ENCODE measurements at places on chromosomes 11 and 22. TPM values are rescaled to one million over a fixed set of nuclear protein-coding genes. Genes with fewer than 3 reads are reported as not detected.

DNA sequence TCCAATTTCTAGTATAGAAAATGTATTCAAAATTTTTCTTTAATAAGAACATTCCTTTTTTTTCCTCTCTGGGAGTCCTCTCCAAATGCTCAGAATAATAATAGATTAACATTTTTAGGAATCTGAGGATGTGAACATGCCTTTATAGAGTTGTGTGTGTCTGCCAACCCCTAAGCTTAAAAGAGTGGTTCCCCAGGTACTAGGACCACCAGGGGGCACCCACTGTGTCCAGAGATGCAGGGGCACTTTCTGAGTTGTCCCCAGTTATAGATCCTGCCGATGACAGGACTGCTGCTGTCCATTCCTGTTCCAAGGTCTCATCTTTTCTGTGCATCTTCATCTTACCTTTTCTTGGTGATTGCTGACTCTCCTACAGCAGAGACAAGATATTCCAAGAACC lies 27.0 kb upstream of the MICAL2 start:
- DNase-seq: no peak

OR10A2 gene
- polyA plus RNA-seq: 0.09 TPM

DNA sequence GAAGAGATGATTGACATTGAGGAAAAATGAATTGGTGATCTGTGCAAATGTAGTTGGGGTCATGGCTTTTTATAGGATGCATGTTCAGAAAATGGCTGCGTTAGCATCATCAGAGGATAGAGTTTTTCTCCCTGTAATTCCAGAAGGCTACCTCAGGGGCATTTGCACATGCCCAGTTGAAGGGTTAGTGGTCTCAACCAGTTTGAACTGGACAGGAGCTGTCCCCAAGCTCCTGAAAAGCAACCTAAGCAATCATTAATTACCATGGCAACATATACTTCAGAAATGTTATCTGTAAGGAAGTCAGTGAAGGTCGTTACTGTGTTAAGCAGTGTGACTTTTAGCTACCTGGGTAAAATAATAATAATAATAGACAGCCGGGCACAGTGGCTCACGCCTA lies 29.3 kb downstream of the TUG1 start:
- no peak for DNase-seq

DNA sequence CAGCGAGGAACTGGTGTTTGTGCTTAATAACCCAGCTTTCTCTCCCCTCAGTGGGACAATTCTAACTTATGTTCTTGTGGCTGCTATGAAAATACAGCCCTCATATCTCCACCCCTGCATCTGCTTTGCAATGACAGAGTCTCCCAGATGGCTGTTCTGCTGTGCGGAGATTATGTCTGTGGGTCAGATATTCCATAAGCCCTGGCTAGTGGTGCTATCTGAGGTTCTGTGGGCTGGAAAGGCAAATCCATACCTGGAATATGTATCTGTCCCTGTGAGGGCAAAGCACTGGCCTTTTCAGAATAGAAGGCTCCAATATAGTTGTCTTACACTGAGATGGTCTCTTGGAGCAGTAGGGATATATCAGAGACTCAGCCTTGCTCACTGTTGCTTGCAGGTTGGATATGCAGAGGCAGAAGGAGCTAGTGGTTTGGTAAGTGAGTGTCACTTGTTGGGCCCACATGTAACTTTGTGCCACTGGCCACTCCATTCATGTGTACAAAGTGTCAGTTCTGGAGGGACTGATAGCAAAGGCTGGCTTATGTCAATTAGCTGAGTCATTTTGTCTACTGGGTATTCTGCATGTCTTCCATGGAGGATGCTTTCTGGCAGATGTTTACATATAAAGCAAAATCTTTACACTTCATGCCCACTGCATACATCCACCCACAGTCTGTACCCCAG lies 246.6 kb downstream of the FAM76B start:
- DNase-seq: no peak

- DNase-seq: no peak
Measured at GRCh38 chr11:65814131-65814985, 19.4 kb upstream of the SNX32 start.

XKR3 gene
- polyA plus RNA-seq: not detected

GPHA2 gene
- 3.1 TPM for polyA plus RNA-seq

SLC22A8 gene
- 41.0 TPM for polyA plus RNA-seq

GRCh38 chr11:62340269-62340901 lies 3.1 kb downstream of the ASRGL1 start:
- DNase-seq: no peak

CCDC116 gene
- 1.2 TPM for polyA plus RNA-seq

- DNase-seq: no peak
Measured at GRCh38 chr11:113577356-113578032, 102.3 kb upstream of the DRD2 start.

DNA sequence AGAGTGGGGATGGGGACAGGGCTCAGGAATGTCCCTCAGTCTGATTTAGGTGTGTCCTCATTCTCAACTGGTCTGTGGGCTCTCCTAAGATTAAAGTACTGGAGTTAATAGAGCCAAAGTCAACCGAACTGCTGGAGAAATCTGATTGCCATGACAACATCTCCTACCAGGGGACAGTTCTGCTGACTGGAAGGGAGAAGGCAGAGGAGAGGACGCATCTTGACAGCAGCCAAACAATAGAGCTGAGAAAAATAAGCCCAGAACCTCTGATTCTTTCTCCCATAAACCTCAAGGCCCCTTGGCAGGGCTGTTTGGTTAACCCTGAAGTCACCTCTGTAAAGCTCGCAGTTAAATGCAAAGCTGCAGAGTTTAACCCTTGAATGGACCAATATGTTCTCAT lies 2.8 kb downstream of the KCTD14 start:
- DNase-seq: no peak

DNA sequence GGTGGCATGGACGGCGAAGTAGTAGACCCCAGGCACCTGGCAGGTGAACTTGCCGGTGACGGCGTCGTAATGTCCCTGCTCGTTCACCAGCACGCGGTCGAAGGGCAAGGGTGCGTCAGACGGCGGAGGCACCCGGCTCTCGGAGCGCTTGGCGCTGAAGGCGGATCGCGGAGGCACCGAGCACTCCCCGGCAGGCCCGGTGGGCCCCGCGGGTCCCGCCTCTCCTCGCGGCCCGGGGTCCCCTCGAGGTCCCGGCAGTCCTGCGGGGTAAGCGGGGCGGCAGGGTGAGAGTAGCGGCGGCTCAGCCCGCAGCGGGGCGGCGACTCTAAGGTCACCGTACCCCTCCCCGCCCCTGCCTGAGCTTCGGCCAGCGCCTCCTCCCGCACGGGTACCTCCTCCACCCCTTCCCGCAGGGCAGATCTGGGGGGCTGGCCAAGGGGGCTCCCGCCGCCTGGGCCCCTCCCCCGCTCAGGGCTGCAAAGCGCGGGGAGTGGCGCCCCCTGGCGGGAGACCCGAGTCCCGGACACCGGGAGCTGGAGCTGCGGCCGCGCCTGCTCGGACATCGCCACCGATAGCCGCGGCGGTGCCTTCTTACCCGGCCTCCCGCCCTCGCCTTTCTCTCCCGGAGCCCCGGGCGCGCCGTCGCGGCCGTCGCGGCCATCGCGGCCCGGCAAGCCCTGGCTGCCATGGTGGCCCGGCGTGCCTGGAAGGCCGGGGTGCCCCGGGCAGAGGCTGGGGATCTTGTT lies 921 bp downstream of the C1QTNF5 start:
- no peak for DNase-seq

GRCh38 chr22:46829117-46829891 lies 66.9 kb downstream of the TBC1D22A start:
- DNase-seq: no peak

EIF1AD gene
- polyA plus RNA-seq: 30.5 TPM

DNA sequence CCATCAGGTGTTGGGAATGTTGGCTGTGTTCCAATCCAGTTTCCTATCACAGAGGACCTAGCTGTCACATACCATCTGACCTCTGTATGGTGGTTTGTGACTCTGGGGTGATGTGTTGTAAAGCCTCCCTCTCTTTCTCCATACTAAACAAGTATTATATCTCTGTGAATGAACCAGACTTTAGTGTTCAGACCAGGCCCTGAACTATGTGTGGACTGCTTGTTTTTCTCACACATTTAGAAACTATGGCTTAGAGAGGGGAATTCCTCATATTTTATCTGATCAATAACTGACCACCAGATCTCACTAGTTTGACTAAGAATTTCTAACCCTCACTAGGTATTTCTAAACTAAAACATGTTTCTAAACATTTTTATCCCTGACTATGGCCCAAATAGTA lies 17.5 kb downstream of the NCR3LG1 start:
- DNase-seq: no peak

- peak; percentile 77 for DNase-seq
Measured at GRCh38 chr22:25110846-25111578, 88.6 kb upstream of the CRYBB3 start.

MS4A4A gene
- polyA plus RNA-seq: 6.8 TPM

- no peak for DNase-seq
Measured at GRCh38 chr11:122979103-122979814, 2.4 kb downstream of the BSX start.

- no peak for DNase-seq
Measured at GRCh38 chr22:27867085-27867952, 51.7 kb downstream of the PITPNB start.

DNA sequence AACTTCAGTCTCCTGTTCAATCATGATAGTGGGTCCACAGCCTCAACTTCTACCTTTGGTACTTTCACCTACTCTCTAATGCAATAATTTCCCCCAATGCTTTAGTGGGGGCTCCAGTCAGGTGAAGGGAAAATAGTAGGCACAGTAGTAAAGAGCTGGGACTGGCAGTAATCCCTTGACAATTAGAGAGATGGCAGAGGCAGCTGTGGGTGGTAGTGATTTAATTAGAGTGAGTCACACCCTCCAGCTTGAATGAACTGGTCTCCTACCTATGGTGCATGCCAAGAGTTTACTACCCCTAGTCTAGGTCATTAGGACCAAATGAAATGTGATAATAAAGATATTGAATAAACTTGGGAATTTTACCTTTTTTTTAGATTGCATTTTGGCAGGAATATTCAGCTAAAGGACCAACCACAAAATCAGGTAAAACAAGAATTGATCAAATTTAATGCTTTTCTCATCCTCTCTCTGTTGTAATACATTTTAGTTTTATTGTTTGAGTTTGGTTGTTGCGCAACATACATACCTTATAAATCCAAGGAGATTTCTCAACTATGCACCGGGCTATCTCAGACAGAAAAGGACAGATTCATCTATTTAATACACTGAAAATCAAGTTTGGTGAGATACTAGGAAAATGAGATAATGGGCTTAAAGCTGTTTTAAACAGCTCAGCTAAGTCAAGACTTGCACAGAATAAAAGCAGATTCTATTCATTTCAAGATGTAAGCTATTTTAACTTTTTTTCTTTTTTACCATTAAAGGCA lies 9.0 kb downstream of the PRRG4 start:
- no peak for DNase-seq

DNA sequence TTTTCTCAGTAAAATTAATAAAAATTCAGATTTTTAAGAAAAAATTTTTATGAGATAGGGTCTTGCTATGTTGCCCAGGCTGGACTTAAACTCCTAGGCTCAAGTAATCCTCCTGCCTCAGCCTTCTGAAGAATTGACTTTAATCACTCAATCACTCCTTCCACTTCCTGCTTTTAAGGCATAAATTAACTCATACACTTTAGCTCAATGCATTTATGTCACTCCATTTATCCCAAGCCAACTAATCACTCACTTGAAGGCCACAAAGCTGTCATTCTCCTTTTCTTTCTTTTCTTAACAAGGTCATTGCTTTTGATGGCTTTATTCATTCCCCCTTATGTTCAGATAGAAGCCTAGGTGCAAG lies 877 bp downstream of the ALG9 start:
- peak; percentile 0 for DNase-seq

GRCh38 chr11:3021125-3021524 lies 29.0 kb upstream of the NAP1L4 start:
- no peak for DNase-seq

GRCh38 chr22:27022274-27022895 lies 365.0 kb downstream of the MIAT start:
- DNase-seq: no peak

DNA sequence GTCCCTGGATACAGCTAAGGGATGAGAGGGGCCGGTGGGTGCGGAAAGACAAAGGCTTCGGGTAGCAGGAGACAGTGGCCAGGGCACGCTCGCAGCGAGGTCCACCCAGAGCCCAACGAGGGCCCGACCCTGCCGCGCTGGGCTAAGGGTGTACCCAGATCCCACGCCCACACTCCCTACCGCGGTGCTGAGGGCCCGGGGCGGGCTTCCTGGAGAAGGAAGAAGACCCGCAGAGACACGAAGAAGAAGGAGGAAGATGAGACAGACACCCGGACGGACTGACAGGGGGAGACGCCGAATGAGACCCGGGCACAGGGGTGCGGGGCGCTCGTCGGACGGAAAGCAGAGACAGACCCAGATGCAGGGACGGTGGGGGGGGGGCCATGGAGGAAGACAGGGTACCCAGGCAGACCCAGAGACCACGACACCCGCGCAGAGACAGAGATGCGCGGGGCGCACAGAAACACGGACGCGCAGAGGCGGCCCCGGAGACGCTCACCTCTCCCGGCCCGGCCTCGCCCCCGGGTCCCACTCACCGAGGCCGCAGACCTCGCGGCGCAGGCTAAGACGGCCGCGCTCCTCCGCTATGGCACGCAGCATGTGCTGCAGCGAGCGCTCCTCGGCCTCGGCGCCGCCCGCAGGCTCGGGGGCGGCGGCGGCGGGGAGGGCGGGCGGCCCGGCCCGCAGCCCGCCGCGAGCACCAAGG lies 437 bp downstream of the KIAA0930 start:
- DNase-seq: no peak

DNA sequence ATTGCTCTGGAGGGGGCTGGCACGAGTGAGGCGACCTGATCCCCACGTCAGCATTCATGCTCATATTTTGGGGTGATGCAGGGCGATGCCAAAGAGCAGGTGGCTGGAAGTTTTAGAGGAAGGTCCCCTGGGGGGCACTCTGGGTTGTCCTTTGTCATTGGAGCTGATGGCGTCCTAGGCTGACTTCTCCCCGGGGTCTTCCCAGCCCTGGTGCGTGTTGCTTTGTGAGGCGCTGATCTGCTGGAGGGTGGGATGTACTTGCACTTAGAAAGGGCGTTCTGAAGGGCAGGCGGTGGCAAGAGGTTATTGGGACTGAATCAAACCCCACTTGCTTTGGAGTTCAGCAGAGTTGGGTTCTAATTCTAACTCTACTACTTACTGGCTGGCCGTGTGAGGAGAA lies 313.3 kb downstream of the NTM start:
- no peak for DNase-seq

PANX2 gene
- 1.2 TPM for polyA plus RNA-seq

GRCh38 chr22:46628756-46629155 lies 8.6 kb downstream of the GRAMD4 start:
- no peak for DNase-seq

OR2AG1 gene
- 0.04 TPM for polyA plus RNA-seq

GRCh38 chr22:23264610-23265367 lies 84.5 kb downstream of the BCR start:
- no peak for DNase-seq

- no peak for DNase-seq
Measured at GRCh38 chr11:73510877-73511276, 87.0 kb downstream of the FAM168A start.

MUC2 gene
- 0.14 TPM for polyA plus RNA-seq

GRCh38 chr11:27451244-27451965 lies 21.2 kb downstream of the LGR4 start:
- DNase-seq: no peak

TRPM5 gene
- polyA plus RNA-seq: 1.7 TPM

- no peak for DNase-seq
Measured at GRCh38 chr11:134150195-134150903, 73.4 kb downstream of the NCAPD3 start.

CKAP5 gene
- polyA plus RNA-seq: 93.3 TPM

- no peak for DNase-seq
Measured at GRCh38 chr11:70335511-70335910, 62.8 kb upstream of the CTTN start.

OR52H1 gene
- not detected for polyA plus RNA-seq
